ENCODE measurements at places on chromosomes 5 and 9.
A peak's percentile ranks its signal among the peaks of the same experiment; 100 is the strongest.

GRCh38 chr5:161676103-161676502 lies 9.4 kb upstream of the GABRA6 start:
- peak; percentile 0 for DNase-seq

GRCh38 chr5:56412601-56413379 lies 179.7 kb upstream of the ANKRD55 start:
- DNase-seq: no peak

DNA sequence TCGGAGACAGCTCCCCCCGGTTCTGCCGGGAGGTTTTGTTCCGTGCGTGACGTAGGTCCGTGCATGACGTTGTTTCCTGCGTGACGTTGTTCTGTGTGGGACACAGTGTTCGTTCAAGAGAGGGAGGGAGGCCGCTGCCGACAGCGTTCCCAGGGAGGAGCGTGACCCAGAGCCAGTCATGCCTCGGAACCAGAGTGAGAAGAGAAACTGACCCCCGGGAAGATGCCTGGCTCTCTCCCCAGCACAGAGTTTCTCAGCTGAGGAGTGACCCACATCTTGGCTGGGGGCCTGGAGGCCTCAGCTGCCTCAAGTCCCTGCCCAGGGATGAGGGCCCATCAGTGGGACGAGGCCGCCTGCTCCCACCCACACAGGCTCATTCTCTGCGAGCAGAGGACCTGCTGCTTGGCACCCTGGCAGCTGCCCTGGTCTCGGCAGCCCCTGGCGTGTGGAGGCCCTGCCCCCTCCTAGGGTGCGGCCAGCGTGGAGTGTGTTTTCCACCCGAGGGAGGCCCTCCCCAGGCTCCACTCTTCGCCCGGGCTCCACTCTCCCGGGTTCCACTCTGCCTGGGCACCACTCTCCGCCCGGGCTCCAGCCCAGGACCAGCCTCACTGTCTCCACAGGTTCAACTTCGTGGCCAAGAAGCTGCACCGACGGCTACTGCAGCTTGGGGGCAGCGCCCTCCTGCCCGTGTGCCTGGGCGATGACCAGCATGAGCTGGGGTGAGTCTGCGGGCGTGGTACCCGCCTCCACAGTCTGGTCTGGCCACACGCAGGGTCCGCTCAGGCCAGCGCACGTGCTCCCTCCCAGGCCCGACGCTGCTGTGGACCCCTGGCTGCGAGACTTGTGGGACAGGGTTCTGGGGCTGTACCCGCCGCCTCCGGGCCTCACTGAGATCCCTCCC lies 7.9 kb downstream of the NDOR1 start:
- no peak for DNase-seq

- DNase-seq: no peak
Measured at GRCh38 chr5:58060996-58061395, 398.9 kb downstream of the PLK2 start.

GRCh38 chr9:36543916-36544315 lies 28.8 kb upstream of the MELK start:
- no peak for DNase-seq

DNA sequence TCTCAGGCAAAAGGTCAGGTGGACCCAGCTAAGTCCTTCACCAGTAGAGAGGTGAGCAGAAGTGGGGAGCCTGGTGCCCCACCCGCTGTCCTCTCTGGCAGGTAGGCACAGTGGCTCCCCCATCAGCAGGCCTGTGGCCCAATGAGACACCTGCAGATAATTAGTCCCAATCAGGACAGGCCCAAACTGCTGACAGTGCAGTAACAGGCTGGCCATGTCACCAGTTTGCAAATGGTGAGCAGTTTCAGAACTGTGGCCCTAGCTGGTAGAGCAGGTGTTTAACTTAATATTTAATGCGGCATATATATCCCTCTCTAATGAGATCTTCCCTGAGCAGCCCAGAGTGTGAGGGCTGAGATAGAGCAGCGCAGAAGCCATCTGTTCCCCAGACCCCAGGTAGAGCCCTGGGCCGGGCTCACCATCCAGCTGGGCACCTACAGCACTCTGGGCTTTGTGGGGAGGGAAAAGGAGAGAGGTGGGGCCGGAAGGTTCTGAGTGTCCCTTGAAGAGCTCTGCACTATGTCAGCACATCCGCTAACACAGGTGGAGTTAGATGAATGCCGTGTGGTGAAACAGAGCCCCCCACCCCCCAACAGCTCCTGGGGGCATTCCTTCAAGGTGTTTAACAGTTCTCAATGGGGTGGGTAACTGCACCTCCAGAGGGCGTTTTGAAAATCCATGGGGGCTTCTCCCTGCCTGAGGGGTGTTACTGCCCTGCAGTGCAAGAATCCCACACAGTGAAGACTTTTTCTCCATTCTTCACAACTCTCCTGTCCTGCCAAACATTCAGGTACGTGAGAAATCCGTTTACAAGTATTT lies 120.5 kb downstream of the PAX5 start:
- no peak for DNase-seq

GRCh38 chr9:127021664-127022363 lies 100.6 kb downstream of the ANGPTL2 start:
- no peak for DNase-seq

DNA sequence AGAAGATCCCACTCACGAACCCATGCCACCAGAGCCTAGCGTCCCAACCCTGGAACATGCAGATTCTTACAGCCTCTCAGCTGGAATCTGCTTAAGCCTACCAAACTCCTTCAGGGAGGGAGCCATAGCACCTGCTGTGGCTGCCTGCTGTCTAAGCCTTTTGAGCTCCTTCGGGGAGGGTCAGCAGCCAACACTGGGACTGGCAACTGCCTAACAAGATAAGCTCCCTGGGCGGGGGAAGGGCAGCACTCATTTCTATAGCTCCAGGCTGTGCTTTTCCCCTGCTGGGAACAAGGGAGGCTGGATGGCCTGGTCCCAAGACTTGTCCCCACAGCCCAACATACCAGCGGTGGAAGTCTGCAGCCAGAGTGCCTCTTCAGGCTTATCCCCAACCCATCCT lies 199.1 kb upstream of the OR13F1 start:
- DNase-seq: no peak

- no peak for DNase-seq
Measured at GRCh38 chr5:81302596-81302995, 1.2 kb downstream of the ZCCHC9 start.

Measured in epithelial cell of prostate (primary cell).